NCI-H69 (cell line): ENCODE measurements at places on chromosomes 2 and 18.

DNA sequence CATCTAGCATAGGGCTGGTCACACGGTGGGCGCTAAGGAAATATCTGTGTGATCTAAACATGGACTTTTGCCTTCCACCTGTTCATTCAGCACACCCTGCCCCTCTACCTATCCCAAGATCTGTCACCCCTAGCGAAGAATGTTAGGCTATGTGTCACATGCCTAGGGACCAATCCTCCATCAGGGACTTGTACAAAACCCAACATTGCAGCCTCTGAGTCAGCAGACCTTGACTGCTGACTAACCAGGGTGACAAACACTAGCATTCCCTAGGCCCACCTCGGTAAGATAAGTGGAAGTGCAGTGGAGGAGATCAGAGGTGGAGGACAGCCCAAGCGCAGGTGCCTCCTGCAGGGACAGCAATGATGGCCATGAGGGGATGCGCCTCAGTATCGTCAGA, 99.2 kb downstream of the SOX11 start:
- no peak for DNase-seq

DNA sequence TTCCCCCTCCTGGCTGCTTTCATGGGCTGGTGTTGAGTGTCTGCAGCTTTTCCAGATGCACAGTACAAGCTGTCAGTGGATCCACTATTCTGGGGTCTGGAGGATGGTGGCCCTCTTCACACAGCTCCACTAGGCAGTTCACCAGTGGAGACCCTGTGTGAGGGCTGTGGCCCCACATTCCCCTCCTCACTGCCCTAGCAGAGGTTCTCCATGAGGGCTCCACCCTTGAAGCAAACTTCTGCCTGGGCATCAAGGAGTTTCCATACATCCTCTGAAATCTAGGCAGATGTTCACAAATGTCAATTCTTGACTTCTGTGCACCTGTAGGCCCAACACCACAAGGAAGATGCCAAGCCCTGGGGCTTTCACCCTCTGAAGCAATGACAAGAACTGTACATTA, 1386.2 kb upstream of the ACVR2A start:
- no peak for DNase-seq

DNA sequence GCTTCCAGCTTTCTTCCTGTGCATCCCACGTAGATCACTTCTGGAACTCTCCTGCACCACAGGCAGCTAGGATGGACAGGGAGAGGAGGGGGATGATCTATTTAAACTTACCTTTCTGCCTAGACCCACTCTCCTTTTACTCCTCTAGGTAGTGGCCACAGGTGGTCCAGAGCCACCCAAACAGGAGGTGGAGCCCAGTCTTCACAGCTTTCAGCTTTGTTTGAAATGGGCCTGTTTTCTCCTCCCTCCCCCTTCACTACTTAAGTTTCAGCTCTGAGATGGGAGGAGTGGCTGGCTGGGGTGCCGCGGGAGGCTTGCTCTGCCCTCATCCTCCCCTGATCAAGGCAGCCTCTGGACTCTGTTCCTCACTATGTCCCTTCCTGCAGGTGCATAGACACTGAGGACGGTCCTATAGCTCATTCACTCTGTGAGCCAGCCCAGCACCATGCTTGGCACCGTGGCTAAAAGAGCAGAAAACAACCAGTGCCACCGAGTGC, 12.6 kb upstream of the CELF4 start:
- DNase-seq = peak; percentile 92

- peak; percentile 98 for DNase-seq
Observed at GRCh38 chr18:8983195-8983594, 119.3 kb upstream of the NDUFV2 start.

DNA sequence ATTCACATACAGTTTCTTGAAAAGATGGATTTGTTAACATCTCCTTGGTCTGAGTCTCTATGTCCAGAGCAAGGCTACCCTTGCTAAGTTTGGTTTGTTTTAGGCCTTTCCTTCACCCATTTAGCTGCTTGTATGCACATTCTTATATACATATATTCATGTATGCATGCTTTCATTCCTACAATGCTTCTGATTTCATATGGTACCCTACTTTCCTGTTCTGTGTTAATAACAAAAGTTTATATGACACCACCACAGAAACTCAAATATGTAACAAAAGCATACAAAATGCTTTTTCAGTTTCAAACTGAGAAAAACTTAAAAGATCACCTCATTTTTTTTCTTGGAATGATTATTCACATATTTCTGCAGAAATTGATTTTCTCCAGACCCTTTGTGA, 39.4 kb downstream of the OSGEPL1 start:
- no peak for DNase-seq

DNA sequence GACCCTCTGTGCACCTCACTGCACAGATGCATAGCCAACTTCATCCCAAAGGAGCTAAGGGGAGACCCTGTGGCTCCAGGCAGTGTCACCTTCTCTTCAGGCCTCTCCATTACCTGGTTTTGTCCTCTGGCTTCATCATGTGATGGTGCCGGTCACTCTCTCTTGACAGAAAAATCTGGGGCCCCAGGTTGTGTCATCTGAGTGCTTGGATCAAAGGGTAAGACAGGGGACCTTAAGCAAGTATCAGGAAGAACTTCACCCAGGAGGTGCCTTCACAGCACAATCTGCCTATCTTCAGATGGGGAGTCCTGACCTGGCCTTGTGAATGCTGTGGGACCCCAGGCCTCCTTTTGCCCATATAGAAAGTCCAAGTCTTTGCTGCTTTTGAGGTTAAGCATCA, 104.4 kb downstream of the POLR1A start:
- no peak for DNase-seq

DNA sequence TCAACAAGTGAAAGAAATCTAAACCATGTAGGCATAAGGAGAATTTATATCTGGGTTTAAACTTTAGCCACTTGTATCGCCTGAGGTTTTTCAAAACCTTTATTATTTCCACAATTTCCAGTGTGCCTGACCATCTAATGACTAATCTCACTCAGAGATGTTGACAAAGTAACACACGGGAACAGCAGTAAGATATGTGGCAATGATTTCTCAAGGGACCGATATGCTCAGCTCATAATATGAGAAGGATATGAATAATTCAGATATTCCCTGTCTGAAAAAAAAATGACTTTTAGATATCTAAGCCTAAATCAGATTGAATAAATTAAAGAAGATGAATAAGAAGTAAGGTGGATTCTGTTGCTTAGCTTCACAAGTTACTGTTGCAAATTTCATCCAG, 43.5 kb downstream of the TMEM163 start:
- DNase-seq = no peak

DNA sequence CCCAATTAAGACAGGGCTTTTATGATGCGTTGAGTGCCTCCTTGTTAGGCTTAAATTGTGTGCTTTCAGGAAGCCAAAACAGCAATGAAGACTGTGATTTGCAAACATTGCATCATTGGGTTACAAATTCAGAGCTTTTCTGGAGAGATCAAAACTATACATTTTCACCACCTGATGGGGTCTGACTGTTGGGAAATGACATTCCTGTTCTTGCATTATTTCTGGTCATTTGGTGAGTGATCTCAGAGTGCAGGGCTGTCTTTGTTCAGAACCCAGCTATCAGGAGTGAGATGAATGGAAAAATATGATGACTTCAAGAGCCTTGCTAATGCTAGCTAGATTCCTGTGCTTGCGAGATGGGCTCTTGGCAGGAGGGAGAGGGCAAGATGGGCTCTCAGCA, 39.1 kb downstream of the SH3RF3 start:
- DNase-seq = no peak

GRCh38 chr2:240785424-240786335, 34.3 kb downstream of the KIF1A start:
- DNase-seq = no peak

GRCh38 chr2:210503001-210503623, 26.6 kb upstream of the LANCL1 start:
- peak; percentile 67 for DNase-seq

DNA sequence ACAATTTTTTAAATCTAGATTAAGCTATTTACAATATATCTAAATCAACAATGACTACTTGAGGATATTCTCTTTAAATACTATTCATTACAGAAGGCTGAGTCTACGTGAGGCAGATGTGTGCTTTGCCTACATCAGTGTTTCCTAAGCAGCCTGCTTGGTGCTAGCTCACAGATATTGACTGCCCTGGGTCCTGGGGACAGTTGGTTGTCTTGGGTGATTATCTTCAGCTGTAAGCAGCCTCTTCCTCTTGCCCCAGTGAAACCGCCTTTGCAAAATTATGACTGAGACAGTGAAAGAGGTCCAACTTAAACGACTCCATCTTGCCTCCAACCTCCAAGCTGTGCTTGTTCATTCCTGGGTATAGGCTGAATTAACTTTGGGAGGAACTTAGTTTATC, 39.6 kb upstream of the CCDC88A start:
- DNase-seq = no peak
